ENCODE measurements at places on chromosomes 11 and 22.

- DNase-seq = no peak
Measured at GRCh38 chr11:57502870-57503269, 12.6 kb downstream of the SLC43A1 start.

- peak; percentile 0 for DNase-seq
Measured at GRCh38 chr11:88886796-88887195, 179.0 kb downstream of the GRM5 start.

- no peak for DNase-seq
Measured at GRCh38 chr11:119684361-119685110, 44.5 kb downstream of the NECTIN1 start.

- no peak for DNase-seq
Measured at GRCh38 chr11:15579287-15580001, 464.7 kb downstream of the INSC start.

- no peak for DNase-seq
Measured at GRCh38 chr22:19509191-19509590, 15.0 kb downstream of the CLDN5 start.

GRCh38 chr22:17205432-17205831, 13.8 kb downstream of the ADA2 start:
- peak; percentile 12 for DNase-seq

DNA sequence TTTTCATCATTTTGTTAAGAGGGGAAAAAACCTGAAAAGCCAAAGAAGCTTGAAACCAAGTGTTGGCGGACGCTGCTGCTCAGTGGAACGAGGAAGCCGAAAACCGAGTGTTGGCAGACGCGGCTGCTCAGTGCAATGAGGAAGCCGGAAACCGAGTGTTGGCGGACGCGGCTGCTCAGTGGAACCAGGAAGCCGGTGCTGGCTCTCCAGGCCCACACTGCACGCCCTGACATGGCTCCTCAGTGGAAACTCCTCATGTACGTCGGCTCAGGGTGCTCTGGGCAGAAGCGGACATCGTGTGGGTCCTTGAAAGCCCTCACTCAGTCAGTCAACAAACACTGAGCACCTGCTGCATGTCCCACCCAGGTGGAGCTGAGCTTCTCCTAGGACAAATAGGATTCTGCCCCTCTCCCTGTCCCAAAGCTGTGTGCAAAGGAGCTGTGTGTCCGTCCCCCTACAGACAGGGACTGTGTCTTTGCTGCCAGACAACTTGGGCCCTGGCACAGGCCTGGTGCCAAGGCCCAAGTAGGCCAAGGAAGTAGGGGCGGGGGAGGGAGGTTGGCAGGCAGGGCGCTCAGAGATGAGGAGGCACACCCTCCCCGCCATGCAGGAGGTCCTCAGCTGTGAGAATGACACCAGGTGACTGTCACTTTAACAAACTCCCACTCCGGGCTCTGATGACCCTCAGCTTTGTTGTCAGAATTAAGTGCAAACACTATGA, 37.3 kb downstream of the PHF21B start:
- no peak for DNase-seq

- peak; percentile 45 for DNase-seq
Measured at GRCh38 chr11:108117746-108118371, 3.5 kb upstream of the ACAT1 start.

DNA sequence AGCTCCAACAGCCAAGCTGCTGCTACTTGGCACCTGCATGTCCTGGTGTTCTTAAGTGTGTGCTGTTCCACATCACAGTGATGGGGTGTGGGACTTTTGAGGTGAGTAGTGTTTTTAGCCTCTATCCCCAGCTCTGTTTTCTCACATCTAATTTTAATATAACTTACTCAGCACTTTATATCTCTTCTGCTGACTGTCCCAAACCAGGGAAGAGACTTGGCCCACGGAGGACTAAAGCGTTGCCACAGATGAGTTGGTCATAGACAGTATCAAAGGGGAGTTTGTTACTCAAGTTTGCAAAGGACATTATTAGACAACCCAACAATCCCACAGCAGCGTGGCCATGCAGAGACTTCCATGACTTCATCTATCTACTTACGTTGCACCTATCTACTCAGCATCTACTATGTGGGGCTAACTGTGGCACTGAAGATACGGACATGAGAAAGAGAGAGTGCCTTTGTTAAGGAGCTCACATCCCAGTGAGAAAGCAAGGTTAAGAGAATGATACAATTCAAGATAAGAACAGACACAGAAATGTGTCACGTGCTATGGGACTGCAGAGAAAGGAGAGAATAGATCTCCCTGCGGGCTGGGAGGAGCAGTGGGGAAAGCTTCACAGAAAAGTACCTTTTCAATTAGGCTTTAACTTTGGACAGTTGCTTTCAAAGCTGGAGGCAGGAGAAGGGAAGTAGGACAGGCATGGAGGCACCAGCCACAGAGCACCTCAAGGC, 82.4 kb downstream of the ME3 start:
- no peak for DNase-seq

- no peak for DNase-seq
Measured at GRCh38 chr11:117638911-117639543, 158.0 kb downstream of the DSCAML1 start.

DNA sequence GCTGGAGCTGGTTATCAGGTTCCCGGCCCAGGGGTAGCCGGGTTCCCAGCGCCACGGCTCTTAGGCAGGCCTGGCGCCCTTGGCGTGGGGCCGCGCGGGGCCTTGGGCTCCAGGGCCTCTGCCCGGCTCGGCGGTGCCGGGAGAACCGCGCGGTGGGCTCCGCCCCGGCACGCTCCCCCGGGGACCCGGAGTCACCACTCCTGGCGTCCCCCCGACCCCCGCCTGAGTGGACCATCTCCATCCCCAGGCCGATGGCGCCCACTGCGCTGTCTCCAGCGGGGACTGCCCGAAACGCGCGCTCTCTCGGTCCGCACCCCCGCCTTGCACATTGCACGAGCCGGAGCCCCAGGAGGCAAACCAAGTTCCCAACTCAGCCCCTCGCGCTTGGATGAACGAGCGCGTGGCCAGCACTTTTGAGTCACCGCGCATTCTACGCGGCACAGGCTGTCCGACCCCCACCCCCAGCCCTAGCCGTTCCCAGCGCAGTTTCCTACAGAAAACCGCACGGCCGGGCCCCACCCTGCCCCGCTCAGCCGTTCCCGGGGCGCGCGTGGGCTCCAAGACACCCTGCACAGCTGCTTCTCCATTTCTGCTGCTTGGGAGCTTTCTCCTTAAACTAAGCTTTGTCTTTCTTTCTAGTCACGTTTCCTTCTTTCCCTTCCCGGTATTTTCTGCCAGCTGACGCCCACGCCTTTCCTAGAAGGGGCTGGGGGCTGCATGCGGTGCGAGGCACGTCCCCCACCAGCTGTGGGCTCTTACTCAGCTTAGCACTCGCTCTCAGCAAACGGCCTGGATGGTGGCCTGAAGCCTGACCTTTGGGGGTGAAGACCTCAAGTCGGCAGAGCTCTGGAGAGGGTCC, 650 bp upstream of the CHID1 start:
- no peak for DNase-seq

GRCh38 chr11:58060939-58061672, 30.4 kb downstream of the OR6Q1 start:
- peak; percentile 77 for DNase-seq

GRCh38 chr11:79852176-79852575, 411.3 kb upstream of the TENM4 start:
- no peak for DNase-seq

- DNase-seq = peak; percentile 72
Measured at GRCh38 chr22:46575911-46576555, 38.6 kb upstream of the CELSR1 start.

- peak; percentile 50 for DNase-seq
Measured at GRCh38 chr11:46391578-46392420, at the start of gene CHRM4. TSS of gene CHRM4 (minus strand) at chr11:46391776. CDS start at chr11:46386557, 5,219 bp downstream.

DNA sequence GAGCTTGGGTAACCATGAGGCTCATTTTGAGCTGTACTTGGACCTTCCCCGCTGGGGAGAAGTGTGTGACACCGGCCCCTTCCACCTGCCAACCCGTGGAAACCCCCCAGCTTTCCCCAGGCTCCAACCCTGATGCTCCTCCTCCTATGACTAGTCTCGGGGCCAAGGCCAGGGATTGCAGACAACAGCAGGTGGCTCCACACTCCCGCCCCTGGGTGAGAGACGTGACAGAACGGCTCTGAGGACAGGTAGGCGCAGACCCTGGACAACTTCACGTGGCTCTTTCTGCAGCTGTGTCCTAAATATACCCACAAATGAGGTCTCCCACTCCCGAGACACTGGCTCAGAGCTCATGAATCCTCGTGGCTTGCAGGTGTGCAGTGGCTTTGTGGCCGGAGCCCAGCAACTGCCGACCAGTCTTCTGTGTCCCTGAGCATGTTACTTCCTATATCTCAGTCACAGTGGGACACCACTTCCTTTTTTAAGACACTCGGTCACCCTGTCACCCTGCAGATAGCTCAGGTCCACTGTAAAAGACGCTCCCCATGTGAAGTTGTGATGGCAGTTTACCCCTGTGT, 55.2 kb downstream of the NECTIN1 start:
- DNase-seq = no peak

DNA sequence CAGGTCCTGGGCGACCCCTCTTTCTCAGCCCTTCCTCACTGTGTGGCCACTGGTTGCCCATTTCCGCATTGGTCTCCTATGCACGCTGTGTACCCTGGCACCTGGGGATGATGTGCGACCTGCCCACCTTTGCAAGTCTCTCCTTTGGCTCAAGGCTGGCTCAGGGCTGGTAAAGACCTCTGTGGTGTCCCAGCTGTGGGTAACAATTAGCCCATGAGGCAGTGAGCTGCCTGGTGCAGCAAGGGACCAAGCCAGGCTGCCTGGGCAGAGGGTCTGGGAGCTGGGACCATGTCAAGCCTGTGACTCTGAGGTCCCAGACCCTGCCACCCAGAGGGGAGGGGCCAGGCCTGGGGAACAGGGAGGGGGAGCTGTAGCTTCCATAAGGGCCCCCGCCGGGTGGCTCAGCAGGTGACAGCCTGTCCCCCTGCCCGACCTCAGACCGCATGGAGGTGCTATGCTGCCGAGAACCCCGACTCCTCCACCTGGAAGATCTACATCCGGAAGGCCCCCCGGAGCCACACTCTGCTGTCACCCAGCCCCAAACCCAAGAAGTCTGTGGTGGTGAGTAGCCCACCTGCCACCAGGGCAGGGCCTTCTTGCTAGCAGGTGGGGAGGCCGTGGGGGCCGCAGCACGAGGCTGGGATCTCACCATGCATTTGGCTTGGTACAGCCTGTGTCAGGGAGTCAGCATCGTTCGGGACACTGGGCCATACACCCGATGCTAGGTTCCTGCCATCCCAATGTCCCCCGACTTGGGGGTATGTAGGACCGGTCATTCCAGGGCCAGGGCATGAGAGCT, 112.5 kb downstream of the KCNQ1OT1 start:
- DNase-seq = no peak

DNA sequence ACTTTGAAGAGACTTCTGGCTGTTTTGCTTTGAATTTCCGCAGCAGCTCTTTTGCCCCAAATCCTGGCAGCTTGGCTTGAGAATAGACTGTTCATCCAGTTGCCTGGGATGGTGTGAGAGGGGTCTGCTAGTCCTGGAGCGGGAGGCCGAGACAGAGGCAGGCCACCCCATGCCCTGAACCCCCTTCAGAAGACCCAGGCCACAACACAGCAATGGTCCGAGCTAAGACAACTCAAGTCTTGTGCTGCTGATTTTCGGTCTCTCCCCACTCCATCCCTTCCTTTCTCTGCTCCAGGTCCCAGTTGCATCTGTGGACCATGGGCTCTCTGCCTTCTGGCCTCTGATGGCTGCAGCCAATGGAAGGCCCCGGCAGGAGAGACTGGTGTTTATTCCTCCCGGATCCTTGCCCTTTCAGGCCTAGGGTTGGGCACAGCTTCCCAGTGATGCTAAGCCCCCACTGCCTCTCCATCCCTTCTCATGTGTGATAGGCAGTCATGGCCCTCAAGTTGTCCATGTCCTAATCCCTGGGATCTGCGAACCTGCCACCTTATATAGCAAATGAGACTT, 31.9 kb upstream of the TP53I11 start:
- DNase-seq = no peak

- no peak for DNase-seq
Measured at GRCh38 chr11:27656806-27657483, 43.3 kb downstream of the BDNF start.

GRCh38 chr11:73974604-73975478, 7.8 kb downstream of the UCP2 start:
- no peak for DNase-seq

DNA sequence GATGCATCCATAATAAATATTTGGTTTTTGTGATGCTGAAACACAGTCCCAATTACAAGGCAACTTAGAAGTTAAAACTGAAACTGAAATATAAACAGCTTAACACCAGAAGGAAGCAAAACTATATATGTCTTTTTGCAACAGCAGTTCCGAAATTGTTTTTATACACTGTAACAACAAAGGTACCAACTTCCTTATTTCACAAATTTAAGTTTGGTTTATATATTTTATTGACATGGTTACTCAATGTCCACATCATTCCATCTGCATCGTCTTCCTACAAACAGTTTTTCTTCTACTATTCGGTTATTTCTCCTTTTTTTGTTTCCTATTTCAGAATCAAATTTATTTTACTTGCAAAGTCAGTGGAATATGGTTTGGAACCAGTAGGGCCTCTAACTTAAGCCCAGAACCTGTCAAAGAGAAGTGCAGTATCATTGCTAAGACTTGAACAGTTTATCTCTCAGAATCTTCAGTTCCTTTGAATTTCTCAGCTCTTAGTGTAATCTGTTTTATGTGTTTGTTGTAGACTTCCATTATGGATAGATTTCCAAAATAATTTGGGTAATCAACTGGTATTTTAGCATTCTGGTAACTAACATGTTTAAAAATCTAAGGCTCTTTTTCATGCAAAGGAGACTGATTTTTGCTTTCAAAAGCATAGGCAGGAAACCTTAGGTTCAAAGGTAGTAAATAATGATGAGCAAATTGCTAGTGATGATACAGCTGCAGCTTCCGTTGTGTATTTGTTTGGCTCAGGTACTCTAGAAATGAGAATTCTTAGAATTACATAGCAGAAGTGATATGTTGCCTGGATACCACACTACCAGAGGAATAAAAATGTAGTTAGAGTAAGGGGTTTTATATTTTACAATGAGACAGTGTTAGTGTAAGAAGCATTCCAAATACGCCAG, 8.2 kb upstream of the HSPA8 start:
- peak; percentile 37 for DNase-seq

GRCh38 chr11:123251657-123252344, 56.8 kb upstream of the CLMP start:
- DNase-seq = no peak

- peak; percentile 11 for DNase-seq
Measured at GRCh38 chr11:11502263-11502861, 119.4 kb downstream of the GALNT18 start.

- DNase-seq = no peak
Measured at GRCh38 chr11:75728992-75729391, 11.4 kb downstream of the MOGAT2 start.

DNA sequence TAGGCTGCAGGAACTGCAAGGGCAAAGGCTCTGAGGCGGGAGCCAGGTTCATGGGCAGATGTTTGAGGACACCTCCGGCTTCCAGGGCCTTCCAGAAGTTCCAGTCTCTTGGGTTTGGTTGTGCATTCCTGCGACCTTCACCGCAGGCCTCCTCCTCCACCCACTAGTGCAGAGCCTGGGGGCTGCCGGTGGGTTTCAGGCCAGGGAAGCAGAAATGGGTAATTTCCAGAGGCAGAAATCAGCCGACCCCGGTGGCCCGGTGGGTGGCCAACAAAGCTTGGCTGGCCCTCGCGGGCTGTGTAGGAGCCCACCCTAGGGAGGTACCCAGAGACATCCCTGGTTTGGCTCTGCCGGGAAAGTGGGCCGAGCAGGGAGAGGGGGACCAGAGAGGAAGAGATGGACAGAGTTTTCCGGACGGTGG, 417 bp upstream of the PHETA2 start:
- no peak for DNase-seq
